ENCODE measurements at places on chromosomes 11 and 22.

GRCh38 chr22:41525450-41526225 is 18.6 kb downstream of the POLR3H start:
- no peak for DNase-seq

DNA sequence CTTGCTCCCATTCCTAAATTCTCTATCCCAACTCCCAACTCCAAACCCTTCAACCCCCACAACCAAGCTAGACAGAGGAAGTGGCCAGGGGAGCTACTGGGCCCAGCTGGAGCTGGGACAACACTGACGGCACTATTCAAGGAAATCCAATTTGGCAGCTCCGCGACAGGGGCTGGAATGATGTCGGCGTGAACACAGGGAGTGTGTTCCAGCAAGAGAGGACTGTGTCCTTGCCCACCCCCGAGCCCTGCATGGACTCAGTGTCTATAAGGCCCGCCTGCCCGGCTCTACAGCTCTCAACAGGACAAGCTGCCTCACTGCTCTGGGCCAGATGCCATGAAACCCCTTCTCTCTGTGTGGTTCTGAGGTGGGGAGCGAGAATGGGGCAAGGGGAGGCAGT is 11.3 kb downstream of the PCSK7 start:
- DNase-seq = no peak

DNA sequence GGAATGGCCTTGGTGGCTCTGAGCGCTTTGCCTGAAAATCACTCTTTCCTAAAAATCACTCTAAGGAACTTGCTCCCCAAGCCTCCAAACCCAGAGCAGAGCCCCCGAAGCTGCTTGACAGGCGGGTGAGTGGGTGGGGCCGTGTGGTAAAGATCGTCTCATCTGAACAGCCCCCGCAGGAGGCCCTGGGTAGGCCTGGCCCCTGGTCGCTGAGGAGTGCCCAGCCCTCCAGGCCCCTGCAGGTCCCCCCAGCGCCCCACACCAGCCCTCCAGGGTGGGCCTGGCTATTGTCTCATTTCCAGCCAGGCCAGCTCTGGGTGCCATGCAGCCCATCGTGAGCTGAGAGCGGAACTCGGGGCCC is 17.2 kb upstream of the PIM3 start:
- DNase-seq = no peak

DNA sequence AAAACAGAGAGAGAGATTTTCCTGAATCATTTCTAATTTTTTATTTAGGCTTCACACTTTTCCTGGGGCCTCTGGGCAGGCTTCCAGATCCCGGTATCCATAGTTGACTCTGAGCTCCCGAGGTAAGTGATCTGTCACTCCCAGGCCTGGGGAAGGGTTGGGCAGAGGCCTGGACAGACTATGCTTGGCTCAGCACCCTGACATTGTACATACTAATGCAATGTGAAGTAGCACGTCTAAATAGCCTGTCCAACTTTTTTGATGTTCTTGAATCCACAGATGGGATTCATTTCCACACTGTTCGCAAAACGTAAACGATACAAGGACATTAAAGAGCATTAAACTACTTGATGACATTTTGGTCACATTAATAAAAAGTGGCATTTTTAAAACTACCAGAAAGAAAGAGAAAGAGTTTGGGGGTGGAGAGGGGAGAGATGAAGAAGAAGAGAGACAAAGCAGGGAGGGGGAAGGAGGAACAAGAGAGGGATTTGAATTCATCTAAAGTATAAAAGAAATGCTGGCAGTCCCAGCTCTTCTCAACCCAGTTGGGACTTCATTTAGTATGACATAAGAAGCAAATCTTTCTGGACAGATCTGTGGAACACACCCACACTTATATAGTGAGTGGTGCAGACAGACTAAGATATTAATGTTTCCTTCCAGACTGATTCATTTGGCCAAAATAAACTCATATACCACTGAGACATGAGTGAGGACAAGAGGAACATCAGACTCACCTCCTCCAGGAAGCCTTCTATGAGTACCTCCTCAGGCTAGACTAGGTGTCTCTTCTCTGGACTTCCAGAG is 514.2 kb downstream of the SOX6 start:
- no peak for DNase-seq

- no peak for DNase-seq
Measured at GRCh38 chr11:109037856-109038780, 373.2 kb downstream of the DDX10 start.

DNA sequence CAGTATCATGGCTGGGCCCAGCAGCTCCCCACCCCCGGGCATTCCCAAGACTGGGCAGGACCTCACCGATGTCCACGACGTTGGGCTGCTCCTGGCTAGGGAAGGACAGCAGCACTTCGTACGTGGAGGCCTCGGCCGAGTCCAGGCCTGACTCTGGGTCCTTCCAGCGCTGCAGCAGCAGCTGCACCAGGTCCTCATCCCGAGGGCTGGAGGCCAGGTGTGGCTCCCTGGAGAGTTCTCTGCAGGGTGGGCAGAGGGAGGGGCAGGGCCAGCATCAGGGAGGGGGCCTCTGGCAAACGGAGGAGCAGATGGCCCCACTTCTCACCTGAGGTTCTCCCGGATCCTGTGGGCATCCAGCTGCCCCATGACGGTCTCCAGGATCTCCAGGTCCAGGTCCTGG is 341 bp downstream of the NAALADL1 start:
- no peak for DNase-seq

DNA sequence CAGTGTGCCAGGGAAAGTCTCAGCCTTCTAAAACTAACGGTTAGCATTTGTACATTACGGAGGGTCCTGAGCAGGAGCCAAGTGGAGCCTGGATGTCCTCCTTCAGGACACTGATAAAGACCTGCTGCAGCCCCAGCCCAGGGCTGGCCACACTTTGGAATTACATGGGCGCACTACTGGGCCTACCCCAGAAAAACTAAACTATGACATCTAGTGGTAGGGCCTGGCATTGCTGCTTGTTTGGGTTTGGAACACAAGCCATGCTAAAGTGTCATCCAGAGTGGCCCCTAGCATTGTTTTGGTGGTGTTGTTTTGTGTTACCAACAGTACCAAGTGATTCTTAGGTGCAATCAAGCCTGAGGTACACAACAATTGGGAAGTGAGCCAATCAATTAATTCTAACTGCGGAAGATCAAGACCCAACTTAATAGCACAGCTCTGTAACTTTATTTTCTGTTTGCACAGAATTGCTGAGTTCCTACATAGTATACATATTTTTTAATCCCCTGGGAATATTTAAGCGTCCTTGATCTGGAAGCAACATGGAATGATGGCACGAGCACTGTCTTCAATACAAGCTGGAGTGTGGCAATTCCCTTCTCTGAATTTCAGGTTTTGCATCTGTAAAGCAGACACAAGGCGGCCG is 340.7 kb downstream of the LARGE1 start:
- peak; percentile 33 for DNase-seq

- DNase-seq = no peak
Measured at GRCh38 chr11:47964546-47964945, 15.8 kb upstream of the PTPRJ start.

GRCh38 chr11:92885600-92885999 is 83.9 kb upstream of the MTNR1B start:
- DNase-seq = no peak
